SK-N-SH (cell line): ENCODE measurements at places on chromosomes 12 and 14. TPM values are rescaled to one million over a fixed set of nuclear protein-coding genes. Genes with fewer than 3 reads are reported as not detected.
A peak's percentile ranks its signal among the peaks of the same experiment; 100 is the strongest.

The LPAR5 gene
- 0.03 and 0.05 TPM in 2 replicates for polyA plus RNA-seq

- no peak overlapping the region for H3K4me3 ChIP-seq
- no peaks in the 10 kb centered on the region for H3K4me1 ChIP-seq
- no peaks in the 10 kb centered on the region for H3K27me3 ChIP-seq
- peak overlapping the region; percentile 34; the same call in 1 of the 2 replicates for H3K27ac ChIP-seq
- peak; percentile 19 for DNase-seq
- H3K36me3 ChIP-seq = peaks cover 60% of the 10 kb centered on the region
Observed at GRCh38 chr14:54535646-54536045, 25.9 kb downstream of the CGRRF1 start.

The GPR135 gene
- 2.1 and 2.3 TPM in 2 replicates for polyA plus RNA-seq

The ASB2 gene
- 0.13 and 0.15 TPM in 2 replicates for polyA plus RNA-seq

DNA sequence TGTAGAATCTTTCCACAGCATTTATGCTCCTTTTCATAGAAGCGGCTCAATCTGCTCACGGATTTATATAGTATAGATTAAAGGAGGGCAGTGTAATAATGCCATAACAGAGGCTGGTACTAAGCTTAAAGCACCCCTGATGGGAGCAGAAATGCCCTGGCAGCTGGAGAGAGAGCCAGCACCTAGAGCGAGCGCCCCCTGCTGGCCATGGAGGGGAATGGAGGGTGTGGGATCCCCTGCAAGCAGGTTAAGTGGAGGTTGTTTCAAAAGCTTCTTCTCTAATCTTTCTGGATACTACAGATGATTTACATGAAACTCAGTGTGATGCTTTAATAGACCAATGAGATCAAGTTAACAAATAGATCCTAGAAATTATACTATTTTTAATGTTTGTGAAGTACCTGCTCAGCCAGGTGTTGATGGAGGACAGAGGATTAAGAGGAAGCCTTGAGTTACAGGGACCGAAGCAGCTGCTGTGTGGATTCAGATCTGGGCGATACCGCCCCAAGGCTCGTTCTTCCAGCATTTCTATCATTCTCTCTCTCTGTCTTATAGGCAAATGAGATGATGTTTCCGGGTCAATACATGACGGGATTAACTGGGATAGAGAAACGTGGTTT is 1519.3 kb upstream of the TMEM132C start:
- DNase-seq = peak; percentile 69
- H3K27me3 ChIP-seq = no peaks in the 10 kb centered on the region
- no peak overlapping the region for H3K27ac ChIP-seq
- no peak overlapping the region for H3K4me3 ChIP-seq
- H3K4me1 ChIP-seq = no peaks in the 10 kb centered on the region

DNA sequence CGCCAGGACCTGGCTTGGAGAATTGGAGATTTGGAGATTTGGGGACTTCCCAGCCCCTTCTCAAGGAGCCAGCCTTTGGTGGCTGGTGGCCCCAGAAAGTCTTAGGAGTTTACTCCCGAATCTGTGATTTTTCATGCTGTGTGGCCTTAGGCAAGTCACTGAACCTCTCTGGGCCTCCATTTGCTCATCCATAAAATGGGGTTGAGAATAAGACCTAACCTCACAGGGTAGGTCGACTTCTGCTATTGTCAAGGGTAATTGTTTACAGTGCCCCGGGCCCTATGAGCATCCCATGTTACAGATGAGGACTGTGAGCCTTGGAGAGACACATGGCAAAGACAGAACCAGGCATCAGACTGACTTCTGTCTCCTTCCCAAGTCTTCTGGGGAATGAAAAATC is 16.2 kb upstream of the TMEM119 start:
- H3K4me3 ChIP-seq = no peak overlapping the region
- H3K4me1 ChIP-seq = peaks cover 12% of the 10 kb centered on the region; the same call in 1 of the 2 replicates
- no peak for DNase-seq
- no peaks in the 10 kb centered on the region for H3K36me3 ChIP-seq

DNA sequence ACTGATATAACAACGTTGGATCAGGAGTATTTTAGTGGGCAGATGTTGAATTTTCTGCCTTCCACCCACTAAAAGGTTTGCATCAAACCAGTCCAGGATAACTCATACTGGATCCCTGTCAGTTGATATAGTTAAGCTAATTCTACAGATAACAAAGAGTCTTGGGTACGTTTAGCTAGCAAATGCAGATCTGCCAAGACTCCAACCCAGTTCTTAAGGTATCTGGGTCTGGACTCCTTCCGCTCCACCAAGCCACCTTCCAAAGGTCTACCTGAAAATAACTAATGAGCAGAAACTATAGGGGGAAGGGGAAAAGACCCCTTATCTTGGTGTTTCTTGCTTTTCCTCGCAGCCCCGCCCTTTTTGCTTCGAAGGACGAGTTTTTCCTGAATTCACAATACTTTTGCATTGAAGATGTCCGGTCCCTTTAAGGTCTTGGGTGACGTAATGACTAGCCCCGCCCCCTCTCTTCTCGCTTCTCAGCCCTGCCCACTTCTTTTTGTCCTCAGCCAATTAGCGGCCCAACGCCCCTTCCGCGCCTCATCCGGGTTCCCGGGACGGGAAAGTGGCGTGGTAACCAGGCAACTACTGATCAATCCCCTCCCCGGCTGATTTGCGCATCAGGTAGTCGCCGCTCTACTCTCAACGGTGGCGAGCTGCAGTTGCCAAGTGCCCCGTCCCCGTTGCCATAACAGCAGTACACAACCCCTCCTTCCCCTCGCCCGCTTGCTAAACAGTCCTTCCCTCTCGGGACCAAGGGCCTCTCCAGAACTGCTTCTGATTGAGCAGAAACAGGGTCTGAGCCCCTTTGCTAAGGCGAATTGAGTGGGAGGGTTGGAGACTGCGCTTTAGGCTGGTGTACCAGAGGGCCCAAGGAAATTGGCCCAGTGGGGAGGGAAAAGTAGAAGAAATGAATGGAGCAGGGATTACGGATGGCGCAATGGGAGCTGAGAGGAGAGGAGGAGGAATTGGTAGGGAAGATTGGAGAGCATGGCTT is at the start of gene LRRC23:
Gene LRRC23 (plus strand): TSS at position 543 of the 997 bp plus-strand sequence. CDS start 812 bp downstream, outside the sequence.
- H3K4me3 ChIP-seq = peak within 1 kb of the TSS; percentile 72
- DNase-seq = peak; percentile 88
- peak within 1 kb of the TSS; percentile 78 for H3K27ac ChIP-seq
- no peaks in the 10 kb centered on the region for H3K27me3 ChIP-seq
- H3K36me3 ChIP-seq = peaks cover 5% of the 10 kb centered on the region; the same call in 1 of the 2 replicates

GRCh38 chr12:27517961-27518665 is 5.9 kb upstream of the PPFIBP1 start:
- no peaks in the 10 kb centered on the region for H3K36me3 ChIP-seq
- peak; percentile 68 for DNase-seq
- no peaks in the 10 kb centered on the region for H3K27me3 ChIP-seq
- peaks cover 14% of the 10 kb centered on the region; the same call in 1 of the 2 replicates for H3K4me1 ChIP-seq
- H3K4me3 ChIP-seq = no peak overlapping the region
- peak overlapping the region; percentile 71 for H3K27ac ChIP-seq

- H3K27me3 ChIP-seq = no peaks in the 10 kb centered on the region
- H3K4me3 ChIP-seq = no peak overlapping the region
- no peak overlapping the region for H3K27ac ChIP-seq
Observed at GRCh38 chr12:105677672-105678071, 347.2 kb downstream of the C12orf75 start.

The RNASE3 gene
- polyA plus RNA-seq = not detected in 2 replicates

The OR4K5 gene
- polyA plus RNA-seq = not detected in 2 replicates

GRCh38 chr14:88249266-88249665 is 73.8 kb downstream of the KCNK10 start:
- H3K36me3 ChIP-seq = no peaks in the 10 kb centered on the region
- no peak overlapping the region for H3K27ac ChIP-seq
- no peak for DNase-seq
- H3K4me3 ChIP-seq = no peak overlapping the region

DNA sequence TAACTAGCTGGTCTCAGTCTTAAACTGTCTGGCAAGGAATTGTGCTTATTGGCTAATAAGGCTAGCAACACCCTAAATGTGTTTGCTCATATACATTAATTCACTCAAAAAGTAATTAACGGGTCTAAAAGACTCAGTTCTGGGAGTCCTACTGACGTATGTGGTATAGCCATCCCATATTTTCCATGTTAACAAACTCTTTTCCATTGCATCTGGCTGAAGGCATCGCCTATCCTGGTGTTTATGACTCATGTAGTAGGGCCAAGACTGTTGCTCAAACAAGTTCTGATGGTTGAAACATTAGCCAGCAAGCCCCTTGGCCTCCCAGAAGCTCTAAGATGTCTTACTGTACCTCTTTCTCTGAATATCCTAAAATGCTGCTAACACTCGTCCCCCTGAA is 98.5 kb downstream of the PHLDA1 start:
- no peak for DNase-seq
- H3K4me1 ChIP-seq = peaks cover 18% of the 10 kb centered on the region; the same call in 1 of the 2 replicates
- no peaks in the 10 kb centered on the region for H3K27me3 ChIP-seq
- H3K4me3 ChIP-seq = no peak overlapping the region

- no peaks in the 10 kb centered on the region for H3K4me1 ChIP-seq
- H3K27ac ChIP-seq = no peak overlapping the region
Observed at GRCh38 chr12:74728006-74728405, 190.4 kb downstream of the ATXN7L3B start.

DNA sequence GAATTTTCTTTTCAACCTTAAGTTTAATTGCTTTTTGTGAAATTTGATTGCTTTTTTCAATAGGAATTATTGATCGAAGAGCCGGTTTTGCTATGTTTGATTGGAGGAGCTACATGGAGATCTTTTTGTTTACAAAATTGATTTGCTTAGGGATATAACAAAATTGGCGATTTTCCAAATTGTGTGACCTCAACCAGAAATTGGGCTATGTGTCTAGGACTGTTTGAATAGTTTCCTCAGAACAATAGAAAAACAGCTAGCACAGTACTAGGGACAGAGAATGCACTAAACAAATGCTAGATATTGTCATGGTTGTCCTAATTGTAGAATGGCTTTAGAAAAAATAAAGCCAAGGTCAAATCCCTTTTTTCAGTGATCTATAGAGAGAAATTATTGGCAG is 2.4 kb downstream of the SLC17A8 start:
- no peak overlapping the region for H3K4me3 ChIP-seq
- H3K27ac ChIP-seq = no peak overlapping the region
- peaks cover 10% of the 10 kb centered on the region; the same call in 1 of the 2 replicates for H3K27me3 ChIP-seq
- DNase-seq = no peak

The USP44 gene
- polyA plus RNA-seq = 0.07 and 0.18 TPM in 2 replicates

The CMA1 gene
- polyA plus RNA-seq = not detected in 2 replicates

The FOXN4 gene
- polyA plus RNA-seq = 0.03 and 0.10 TPM in 2 replicates

The KCTD10 gene
- 66.9 and 92.9 TPM in 2 replicates for polyA plus RNA-seq

DNA sequence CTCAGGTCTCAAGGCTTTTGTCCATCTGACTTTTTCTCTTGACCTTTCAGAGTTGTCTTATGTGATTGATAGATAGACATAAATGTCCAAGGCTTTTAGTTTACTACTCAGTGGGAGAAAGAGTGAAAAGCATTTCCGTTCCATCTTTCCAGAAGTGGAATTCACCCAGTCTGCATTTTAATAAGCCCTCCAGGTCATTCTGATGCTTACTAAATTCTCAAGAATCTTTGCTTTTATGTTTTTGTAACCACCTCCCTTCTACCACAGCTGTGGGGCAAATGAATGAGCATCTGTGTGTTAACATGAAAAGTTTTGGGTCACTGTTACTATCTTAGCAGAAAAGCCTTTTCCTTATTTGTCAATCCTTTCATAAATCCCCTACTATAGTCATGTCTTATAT is 251.4 kb downstream of the LRIG3 start:
- H3K36me3 ChIP-seq = no peaks in the 10 kb centered on the region
- no peak overlapping the region for H3K4me3 ChIP-seq
- H3K4me1 ChIP-seq = no peaks in the 10 kb centered on the region

- no peak for DNase-seq
- no peak overlapping the region for H3K27ac ChIP-seq
- H3K4me3 ChIP-seq = no peak overlapping the region
- H3K27me3 ChIP-seq = no peaks in the 10 kb centered on the region
Observed at GRCh38 chr12:111998015-111998414, 14.9 kb downstream of the TMEM116 start.

The MSRB3 gene
- polyA plus RNA-seq = 24.3 and 32.1 TPM in 2 replicates

DNA sequence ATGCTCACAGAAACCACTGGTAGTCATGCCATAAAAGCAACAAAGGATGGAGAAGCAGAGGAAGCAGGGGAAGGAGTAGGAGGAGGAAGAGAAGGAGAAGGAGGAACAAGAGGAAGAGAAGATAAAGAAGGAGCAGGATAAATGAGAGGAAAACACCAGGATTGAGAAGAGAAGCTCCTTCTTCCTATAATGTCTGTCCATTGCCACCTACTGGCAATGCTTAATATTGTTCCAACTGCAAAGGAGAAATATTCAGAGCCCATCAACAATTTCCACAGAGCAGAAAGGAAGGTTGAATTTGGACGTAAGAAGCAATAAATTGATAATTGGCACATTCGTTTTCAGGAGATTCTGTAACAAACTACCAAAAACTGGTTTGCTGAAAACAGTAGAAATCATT is 898.4 kb downstream of the SLC16A7 start:
- peak; percentile 0 for DNase-seq
- no peak overlapping the region for H3K27ac ChIP-seq
- no peaks in the 10 kb centered on the region for H3K36me3 ChIP-seq
- H3K4me1 ChIP-seq = no peaks in the 10 kb centered on the region
- no peaks in the 10 kb centered on the region for H3K27me3 ChIP-seq
- H3K4me3 ChIP-seq = no peak overlapping the region

The GUCY2C gene
- polyA plus RNA-seq = not detected in 2 replicates

DNA sequence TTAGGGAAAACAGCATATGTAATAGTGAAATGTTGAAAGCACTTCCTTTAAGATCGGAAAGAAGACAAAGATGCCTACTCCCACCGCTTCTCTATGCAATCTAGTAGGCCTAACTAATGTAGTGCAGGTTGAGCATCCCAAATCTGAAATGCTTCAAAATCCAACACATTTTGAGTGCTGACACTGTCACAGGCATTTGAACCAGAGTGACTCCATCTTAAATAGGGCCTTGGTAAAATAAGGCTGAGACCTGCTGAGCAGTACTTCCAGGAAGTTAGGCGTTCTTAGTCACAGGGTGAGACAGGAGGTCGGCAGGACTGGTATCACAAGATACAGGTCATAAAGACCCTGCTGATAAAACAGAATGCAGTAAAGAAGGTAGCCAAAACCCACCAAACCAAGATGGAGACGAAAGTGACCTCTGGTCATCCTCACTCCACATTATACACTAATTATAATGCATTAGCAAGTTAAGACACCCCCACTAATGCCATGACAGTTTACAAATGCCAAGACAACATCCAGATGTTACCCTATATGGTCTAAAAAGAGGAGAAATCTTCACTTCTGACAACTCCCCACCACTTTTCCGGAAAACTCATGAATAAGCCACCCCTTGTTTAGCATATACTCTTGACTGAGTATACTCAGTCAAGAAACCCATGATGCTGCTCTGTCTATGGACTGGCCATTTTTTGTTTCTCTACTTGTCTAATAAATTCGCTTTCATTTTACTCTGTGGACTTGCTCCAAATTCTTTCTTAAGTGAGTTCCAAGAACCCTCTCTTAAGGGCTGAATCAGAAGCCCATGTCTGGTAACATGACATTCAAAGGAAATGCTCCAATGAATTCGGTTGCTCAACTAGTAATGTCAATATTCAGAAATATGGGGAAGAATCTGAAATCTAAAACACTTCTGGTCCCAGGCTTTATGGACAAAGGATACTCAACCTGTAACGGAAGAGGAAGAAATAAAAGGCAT is 47.1 kb upstream of the MTERF2 start:
- H3K4me1 ChIP-seq = no peaks in the 10 kb centered on the region
- H3K36me3 ChIP-seq = no peaks in the 10 kb centered on the region
- no peaks in the 10 kb centered on the region for H3K27me3 ChIP-seq
